CD4-positive, alpha-beta T cell (primary cell): ENCODE measurements at places on chromosomes 7 and 10. TPM values are rescaled to one million over a fixed set of nuclear protein-coding genes. Genes with fewer than 3 reads are reported as not detected.

- H3K36me3 ChIP-seq, result no peaks in the 10 kb centered on the region
- H3K27ac ChIP-seq, result no peak overlapping the region
- H3K4me3 ChIP-seq, result no peak overlapping the region
- H3K4me1 ChIP-seq, result no peaks in the 10 kb centered on the region
Measured at GRCh38 chr7:167090-167855, 25.1 kb upstream of the FAM20C start.

The SUN3 gene
- not detected for total RNA-seq

DNA sequence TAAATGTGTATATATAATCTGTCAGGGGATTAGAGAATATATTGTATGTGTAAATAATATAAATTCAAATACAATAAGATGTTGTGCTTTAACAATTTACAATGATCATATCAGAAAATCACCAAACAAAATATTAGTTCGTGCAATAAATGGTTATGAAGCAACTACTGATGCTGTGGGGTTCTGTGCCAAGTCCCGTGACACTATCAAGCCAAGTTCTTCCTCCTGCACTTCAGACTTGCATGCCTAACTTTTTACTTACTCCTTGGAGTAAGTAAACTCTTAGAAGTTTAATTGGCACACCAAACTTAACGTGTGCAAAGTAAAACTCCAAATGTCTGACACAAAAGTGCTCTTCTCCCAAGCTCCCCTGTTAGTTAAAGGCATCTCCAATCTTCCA, 26.5 kb upstream of the TMEM254 start:
- H3K27ac ChIP-seq, result no peak overlapping the region
- H3K27me3 ChIP-seq, result no peaks in the 10 kb centered on the region
- H3K4me1 ChIP-seq, result no peaks in the 10 kb centered on the region
- H3K4me3 ChIP-seq, result no peak overlapping the region
- no peak for DNase-seq
- no peaks in the 10 kb centered on the region for H3K36me3 ChIP-seq

GRCh38 chr10:86282664-86283465, 83.7 kb downstream of the GRID1 start:
- no peaks in the 10 kb centered on the region for H3K36me3 ChIP-seq
- H3K4me1 ChIP-seq, result no peaks in the 10 kb centered on the region
- H3K27me3 ChIP-seq, result no peaks in the 10 kb centered on the region
- no peak overlapping the region for H3K4me3 ChIP-seq

The TSC22D4 gene
- 34.6 TPM for total RNA-seq

The TDRD1 gene
- not detected for total RNA-seq

The GPR26 gene
- not detected for total RNA-seq

- no peaks in the 10 kb centered on the region for H3K36me3 ChIP-seq
- no peak overlapping the region for H3K27ac ChIP-seq
- peak; percentile 44 for DNase-seq
- no peaks in the 10 kb centered on the region for H3K27me3 ChIP-seq
- peaks cover 30% of the 10 kb centered on the region for H3K4me1 ChIP-seq
- H3K4me3 ChIP-seq, result no peak overlapping the region
Measured at GRCh38 chr10:77873536-77874380, 52.8 kb downstream of the DLG5 start.

The CYP2E1 gene
- 1.6 TPM for total RNA-seq

The FAM131B gene
- total RNA-seq, result 0.14 TPM

DNA sequence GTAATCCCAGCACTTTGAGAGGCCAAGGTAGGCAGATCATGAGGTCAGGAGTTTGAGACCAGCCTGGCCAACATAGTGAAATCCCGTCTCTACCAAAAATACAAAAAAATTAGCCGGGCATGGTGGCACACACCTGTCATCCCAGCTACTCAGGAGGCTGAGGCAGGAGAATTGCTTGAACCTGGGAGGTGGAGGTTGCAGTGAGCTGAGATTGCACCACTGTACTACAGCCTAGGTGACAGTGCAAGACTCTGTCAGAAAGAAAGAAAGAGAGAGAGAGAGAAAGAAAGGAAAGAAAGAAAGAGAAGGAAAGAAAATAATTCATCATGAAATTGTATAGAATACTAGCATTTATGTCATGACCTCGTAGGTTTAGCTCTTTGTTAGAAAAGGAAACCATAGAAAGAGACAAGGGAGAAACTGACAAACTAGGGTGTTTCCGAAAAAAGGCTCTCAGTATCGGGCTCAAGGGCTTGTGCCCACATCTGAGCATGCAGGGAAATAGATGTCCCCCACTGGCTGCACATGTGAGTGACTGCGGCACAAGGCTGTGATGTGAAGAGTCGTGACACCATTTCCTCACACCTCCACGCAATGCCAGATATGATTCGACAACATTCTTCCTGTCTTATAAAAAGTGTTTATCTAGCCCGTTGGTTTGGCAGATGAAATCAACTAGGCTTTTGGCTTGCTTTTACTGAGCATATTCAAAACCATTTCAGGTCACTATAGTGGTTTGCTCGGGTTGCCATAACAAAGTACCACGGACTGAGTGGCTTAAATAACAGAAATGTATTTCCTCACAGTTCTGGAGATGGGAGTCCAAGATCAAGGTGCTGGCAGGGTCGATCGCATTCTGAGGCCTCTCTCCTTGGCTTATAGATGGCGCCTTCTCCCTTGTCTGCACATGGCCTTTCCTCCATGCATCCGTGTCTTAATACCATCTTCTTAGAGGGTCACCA, 2.0 kb downstream of the SRGN start:
- DNase-seq, result peak; percentile 92
- no peaks in the 10 kb centered on the region for H3K36me3 ChIP-seq
- H3K4me3 ChIP-seq, result peak overlapping the region; percentile 59
- H3K4me1 ChIP-seq, result peaks cover 65% of the 10 kb centered on the region

DNA sequence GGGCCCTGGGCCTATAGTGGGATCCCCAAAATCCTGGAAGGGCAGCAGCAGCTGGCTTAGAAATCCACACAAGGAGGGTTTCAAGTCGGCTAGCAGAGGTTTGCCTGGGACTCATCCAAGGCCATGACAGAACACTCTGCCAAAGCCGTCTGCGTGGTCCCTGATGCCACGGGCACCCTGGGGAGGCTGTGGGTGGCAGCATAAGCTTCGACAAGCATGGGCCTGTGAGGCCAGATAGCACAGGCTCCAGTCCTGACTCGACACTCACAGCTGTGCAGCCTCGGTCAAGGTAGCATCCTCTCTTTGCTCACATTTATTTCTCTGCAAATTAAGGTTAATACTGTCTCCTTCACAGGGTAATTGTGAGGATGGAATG, 138.3 kb downstream of the JCAD start:
- no peaks in the 10 kb centered on the region for H3K4me1 ChIP-seq
- H3K27ac ChIP-seq, result no peak overlapping the region
- H3K4me3 ChIP-seq, result no peak overlapping the region

DNA sequence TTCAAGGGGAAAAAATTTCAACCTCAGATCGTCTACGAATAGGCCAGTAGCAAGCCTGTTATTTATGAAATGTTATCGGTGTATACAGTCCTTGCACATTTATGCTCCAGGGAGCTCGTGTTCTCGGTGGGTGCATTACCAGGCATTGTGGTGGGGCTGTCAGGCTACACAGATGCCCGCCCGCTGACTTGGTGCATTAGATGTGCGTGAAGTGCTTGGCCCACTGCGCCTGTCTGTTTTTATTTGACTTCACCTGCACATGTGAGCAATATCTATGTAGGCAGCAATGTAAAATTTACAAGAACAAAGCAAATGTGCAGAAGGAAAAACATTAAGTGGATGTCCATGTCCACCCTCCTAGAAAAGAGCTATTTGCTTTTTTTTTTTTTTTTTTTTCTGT, 2.8 kb downstream of the FOXK1 start:
- H3K4me3 ChIP-seq, result peak overlapping the region; percentile 63
- H3K4me1 ChIP-seq, result peaks cover 61% of the 10 kb centered on the region
- no peak overlapping the region for H3K27ac ChIP-seq
- no peaks in the 10 kb centered on the region for H3K27me3 ChIP-seq
- no peaks in the 10 kb centered on the region for H3K36me3 ChIP-seq
